ENCODE measurements at places on chromosomes 5 and 9.

DNA sequence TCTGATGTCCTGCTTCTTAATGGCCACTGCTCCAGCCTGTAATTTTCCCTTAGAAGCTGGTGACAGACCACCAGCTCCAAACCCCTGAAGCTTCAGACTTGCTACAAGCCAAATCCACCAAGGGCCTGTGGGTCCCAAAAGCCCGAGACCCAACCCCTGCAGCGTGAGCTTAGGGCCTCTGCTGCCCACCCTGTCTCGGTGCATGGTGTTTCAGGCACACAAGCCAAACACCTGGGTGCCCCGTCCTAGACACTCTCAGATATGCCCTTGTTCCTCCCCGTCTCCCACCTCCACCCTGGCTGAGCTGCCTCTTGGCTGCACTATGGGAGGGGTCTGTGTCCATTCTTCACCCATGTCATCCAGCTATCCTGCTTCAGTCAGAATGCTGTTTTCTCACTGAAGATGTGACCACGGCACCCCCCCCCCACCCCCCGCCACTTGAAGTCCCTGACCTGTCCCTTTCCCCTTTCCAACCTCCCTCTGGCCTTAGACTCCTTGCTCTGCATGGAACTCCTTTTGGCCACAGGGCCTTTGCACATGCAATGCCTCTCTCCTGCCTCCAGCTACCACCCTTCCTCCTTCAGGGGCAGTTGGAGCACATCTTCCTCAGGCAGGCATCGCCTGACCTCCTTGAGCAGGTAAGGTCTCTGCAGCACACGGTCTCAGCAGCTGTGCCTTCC, 55.8 kb downstream of the ZNF354C start:
- no peak for DNase-seq

DNA sequence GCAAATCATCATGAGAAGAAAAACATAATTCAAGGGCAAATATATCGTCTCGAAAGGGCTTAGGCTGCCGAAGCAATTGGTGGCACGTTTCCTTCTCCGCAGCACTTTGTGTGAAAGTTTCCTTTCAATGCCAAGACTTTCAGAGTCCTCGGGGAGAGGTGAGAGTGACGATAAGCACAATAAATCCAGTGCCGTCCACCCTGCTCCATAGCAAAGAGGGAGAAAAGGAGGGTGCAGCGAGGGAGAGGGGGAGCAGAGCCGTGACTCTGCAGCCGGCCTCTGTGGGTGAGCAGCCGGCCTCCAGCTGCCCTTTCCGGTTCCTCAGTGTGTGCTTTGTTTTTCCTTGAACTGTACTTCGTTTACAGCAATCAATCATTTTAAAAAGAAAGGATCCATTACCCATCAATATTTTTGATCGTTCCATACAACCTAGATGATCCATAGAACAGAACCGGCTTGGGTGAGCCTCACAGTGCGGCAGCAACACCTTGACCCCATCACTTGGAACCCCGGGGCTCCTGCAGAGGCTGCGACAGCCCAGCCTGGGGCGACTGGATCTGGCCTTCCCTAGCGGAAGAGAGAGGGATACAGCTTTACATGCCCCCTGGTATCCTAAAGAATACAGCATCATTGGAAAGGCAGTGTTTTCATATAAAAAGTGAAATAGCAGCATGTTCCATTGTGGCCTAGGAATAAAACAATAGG, 247.0 kb upstream of the IRX4 start:
- no peak for DNase-seq

DNA sequence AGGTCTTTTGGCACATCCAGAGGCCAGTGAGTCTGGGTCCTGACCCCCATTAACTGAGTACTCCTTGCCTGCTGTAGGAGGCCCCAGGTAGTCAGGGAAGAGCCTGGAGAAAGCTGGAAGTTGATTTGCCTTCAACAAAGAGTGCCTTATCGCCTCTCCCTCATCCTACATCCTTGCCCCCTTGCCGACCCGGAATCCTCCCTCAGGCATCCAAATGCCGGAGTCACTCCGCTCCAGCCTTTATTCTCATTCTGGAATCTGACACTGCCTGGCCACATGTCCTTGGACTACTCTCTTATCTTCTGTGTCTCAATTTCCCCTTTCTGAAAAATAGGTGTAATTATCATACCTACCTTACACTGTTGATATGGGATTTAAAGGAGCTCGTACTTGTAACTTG, 39.1 kb upstream of the KLF4 start:
- no peak for DNase-seq

DNA sequence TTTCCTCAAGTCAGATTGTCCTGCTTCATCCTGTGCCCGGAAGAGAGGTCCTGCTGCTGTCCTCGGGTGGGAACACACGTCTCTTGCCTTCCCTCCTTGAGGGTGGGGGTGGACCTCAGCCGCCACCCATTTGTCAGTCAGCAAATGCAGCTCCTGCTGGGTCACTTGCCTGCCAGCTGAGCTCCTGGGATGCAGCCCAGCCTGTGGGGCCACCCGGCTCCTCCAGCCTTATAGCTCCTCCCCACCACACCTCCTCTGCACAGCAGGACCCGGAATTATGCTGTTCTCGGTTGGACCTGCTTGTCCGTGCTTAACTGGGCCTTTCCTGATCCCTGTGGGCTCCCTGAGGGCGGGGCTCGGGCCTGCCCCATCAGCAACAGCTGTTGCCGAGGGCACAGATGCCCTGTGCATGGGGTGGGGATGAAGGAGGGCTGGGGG, 52.7 kb downstream of the RXRA start:
- no peak for DNase-seq

GRCh38 chr5:130724658-130725057, 440.4 kb downstream of the HINT1 start:
- DNase-seq, result no peak

DNA sequence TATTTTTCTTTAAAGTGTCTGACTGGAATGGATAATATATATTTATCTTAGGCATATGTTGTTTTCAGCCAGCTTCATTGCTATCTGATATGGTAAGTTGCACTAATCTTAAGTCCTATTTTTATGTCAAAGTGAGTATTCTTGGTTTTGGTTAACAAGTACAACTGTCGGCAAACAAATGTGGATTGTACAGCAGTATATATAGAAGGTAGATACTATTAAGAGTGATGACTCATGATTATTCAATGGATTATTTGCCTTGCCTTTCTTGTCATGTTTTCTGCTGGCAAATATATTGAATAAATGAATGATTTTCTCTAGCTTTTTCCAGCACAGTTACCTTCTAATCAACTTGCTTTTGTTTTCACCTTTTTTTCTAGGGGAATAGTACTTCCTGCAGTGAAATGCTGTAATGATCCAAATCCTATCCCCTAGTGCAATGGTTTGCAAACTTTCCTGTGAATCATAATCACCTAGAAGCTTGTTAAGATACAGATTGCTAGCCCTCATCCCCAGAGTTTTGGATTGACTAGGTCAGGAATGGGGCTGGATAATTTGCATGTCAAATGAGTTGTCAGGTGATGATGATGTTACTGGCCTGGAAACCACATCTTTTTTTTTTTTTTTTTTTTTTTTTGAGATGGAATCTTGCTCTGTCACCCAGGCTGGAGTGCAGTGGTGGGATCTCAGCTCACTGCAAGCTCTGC, 60.8 kb upstream of the ARRDC3 start:
- DNase-seq, result no peak

GRCh38 chr5:134456825-134457224, 45.1 kb upstream of the CDKN2AIPNL start:
- no peak for DNase-seq
